ENCODE measurements at places on chromosomes 3 and 15.

DNA sequence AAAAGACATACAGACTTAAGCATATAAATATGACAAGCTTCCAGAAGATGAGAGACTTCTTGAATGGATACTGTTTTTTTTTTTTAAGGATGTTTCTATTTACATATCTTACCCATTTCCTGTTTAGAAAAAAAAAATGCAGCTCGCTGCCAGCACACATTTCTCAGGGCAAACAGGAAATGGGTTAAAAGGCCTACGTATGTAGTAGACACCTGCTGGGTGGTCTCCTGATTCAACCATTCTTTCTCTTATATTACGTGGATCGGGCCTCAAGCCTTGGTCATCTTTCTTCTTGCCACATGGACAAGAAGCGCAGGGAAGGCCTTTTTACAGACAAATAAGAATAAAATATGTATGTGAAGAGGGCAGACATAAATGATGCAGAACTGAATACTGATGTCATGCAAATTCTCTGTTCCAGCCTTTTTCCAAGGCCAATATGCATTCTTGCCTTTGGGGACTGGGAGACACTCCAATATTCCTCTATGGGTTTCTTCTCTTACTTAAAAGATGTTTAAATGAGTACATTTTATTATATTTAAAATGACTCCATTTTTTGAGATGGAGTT lies 35.0 kb upstream of the TJP1 start:
- no peak for DNase-seq

DNA sequence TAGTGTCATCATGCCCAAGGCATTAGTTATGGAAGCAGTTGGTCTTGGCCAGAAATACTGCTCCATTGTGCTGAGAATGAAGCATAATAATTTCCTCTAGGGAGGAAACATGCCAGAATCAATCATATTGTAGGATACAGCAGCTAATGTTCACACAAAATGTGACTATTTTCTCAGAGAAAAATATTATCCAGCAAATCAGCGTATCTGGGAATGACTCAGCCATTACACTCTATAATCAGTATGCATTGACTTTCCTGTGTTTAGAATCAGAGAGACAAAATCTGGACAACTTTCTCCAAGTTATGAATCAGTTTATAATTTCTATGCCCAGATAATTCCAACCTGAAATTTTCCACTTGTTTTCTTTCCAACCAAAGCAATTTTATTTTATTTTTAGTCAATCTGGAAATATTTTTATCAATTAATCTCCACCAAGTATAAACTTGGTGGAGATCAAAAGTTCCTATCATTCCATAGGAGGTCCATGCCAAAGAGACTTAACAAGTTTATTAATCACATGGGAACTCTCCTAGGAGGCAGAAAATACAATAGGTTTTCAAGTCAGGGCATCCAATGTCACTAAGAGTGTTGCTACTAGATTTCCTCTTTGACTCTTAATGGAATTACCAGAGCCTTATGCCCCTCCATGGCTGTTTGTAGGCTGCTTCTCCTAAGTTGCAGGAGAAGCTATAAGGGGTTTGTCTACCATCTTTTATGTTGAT lies 36.4 kb downstream of the SUCNR1 start:
- DNase-seq, result no peak

GRCh38 chr15:48557335-48557734 lies 88.2 kb downstream of the FBN1 start:
- DNase-seq, result no peak

GRCh38 chr3:14803101-14803980 lies 15.4 kb upstream of the FGD5 start:
- DNase-seq, result peak; percentile 72

- DNase-seq, result no peak
These were observed 527.9 kb upstream of the TBL1XR1 start for GRCh38 chr3:177725165-177725564.

DNA sequence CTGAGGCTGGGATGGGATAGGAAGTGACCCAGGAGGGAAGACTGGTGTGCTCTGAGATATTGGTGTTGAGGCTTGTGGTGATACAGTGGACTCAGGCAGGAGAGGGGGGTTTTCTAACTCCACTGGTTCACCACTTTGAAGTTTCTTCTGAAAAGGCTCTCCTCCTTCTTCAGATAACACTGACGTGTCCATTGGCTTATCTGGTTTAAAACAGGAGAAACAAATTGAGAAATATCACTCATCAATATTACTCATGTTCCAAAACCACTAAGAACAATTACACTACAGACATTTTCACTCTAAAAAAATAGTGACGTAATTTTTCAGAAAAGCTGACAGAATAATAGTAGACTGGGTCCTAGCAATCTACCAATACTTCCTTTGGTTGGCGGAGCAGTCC lies 23.1 kb downstream of the TP53BP1 start:
- DNase-seq, result no peak

DNA sequence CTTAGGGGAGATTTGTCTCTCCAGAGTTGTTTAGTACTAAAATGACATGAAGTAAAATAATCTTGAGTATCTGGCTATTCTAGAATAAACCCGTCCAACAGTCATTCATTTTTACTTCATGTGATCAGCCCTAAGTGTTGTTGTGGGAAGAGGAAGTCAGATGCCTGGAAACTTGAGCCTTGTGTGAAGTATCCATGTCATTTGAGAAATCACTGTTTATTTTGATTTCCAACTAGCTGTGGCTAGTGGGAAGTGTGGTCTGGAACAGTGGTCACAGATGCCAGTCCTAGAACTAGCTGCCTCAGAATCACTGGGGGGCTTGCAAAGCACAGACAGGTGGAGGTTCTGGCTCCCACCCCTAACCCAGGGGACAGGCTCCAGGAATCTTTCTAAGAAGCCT lies 77.7 kb upstream of the LIMD1 start:
- DNase-seq, result no peak

DNA sequence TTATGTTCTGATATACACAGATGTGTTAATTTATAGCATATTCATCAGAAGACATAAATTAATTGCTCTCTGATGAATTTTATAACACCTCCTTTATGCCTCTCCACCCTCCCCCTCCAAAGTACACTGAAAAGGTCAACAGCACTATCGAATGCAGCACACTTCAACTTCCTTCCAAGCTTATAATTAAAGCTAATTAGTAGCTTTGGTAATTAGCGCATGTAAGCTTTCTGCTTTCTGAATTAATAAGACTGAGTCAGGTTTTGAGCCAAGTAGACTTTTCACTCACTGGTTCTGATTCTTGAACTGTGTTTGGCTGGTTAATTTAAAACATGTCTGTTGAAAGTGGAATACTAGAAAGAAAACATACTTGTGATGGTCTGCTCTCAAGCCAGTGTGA lies 760.8 kb upstream of the CFAP20DC start:
- no peak for DNase-seq

GRCh38 chr15:80333261-80333660 lies 70.9 kb upstream of the ARNT2 start:
- DNase-seq, result no peak

GRCh38 chr15:34648294-34648631 lies 64.8 kb upstream of the GOLGA8B start:
- DNase-seq, result no peak

DNA sequence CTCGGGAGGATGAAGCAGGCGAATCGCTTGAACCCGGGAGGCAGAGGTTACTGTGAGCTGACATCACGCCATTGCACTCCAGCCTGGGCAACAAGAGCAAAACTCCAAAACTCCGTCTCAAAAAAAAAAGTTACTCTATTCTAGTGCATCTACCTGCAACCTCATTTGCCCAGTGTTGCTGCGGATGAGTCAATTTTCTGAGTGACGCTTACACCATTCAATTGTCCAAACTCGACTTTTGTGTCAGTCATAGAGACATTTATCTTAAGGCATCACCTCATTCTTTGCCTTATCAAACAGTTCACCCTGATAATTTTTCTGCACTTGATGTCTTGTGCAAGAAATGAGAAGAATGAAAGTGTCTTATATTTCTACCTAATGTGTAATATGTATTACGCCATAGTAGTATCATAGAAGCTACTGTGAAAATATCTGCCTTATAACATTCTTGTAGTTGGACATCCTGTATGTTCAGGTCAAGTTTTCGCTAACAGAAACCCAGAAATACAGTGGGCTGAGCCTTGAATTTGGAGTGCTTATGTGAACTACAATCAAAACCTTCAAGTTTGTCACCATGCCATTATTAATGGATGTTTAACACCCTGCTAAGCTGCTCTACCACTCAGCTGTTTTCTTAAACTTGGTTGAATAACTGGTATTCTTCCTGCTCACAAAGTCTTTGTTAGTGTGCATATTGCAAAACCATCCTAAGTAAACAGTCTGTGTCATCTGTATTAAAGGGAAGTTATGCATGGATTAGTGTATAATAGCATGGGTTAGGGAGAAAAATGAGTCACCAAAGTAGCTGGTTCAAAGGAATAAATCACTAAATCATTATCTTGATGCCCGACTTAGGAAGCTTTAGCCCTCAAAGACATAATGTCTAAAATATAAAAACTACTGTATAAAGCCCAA lies 531.0 kb upstream of the NR2F2 start:
- no peak for DNase-seq

- DNase-seq, result no peak
These were observed 110.7 kb downstream of the EEFSEC start for GRCh38 chr3:128263946-128264345.

- no peak for DNase-seq
These were observed 204.9 kb downstream of the KLHL25 start for GRCh38 chr15:85589851-85590250.

GRCh38 chr3:72829701-72830100 lies 18.5 kb downstream of the SHQ1 start:
- DNase-seq, result no peak

DNA sequence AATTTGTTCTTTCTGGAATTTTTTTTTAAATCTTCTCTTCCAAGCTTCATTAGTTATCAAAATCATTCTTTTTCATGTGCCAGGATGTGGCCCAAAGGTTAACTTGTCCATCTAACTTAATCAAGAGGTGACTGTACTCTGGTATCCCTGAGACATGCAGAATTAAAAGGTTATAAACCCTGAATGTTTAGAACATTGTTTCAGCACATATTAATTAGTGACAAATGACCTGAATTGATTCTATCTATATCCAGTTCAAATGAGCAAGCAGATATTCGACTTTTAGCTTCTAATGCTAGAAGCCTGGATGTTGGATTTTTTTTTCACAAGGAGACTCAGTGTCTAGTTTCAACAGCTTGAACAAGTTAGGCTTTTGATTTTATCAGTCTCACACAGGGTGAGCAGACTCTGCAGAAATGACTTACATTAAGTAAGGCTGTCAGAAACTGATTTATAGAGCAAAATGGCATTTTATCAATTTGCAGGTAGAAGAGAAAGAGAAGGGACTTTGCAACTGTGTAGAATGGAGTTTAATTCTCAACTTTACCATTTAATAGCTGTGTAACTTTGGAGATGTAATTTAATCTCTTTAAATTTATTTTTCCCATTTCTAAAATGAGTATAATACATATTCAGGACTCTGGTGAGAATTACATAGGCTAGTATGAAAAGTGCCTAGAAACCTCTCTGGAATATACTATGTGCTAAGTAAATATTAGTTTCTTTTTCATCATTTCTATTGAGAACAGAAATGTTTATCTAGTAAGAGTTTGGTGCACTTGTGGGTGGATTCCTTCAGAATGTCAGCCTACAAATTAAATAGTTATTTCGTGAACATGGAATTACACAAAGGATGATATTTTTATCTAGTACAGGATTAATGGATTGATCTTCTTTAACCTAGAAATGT lies 100.0 kb downstream of the ALCAM start:
- no peak for DNase-seq

Data from H7 (cell line).